Kasumi-1 (cell line): ENCODE measurements at places on chromosomes 16 and 17.

DNA sequence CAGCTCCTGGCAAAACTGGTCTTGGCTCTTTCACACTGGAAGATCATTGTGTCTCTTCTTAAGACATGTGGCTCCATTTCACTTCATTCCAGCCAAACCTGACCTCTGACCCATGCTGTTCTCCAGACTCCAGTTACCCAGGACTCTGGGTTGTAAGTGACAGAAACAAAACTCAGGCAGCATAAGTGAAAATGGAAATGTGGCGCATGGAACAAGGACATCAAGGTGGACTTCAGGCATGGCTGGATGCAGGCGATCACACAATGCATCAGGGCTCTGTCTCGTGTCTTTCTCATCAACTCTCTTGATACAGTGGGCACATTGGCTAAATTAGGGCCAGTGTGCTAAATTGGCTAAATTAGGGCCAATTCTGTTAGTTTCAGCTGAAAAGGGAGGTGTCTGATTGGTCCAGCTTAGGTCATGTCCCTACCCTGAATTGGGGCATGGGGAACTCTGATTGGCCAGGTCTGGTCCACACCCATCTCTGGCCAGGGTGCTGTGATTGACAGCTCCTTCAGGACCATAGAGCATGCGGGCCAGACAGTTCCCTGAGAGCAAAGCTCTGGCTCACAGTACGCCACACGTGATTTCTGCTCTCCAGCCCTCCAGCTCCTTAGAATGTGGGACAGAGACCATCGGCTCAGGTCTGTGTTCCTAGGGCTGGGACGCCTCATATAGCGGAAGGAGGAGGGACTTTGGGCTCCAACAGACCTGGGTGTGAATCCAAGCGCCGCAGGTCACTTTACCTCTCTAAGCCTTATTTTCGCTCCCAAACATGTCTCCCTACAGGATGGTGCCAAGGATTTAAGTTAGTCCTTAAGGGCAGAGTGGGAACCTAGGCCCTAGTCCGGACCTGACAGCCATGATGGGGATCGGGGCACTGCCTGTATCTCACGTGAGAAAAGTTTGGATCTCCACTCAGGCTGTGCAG, 17.5 kb downstream of the SOCS1 start:
- no peak for DNase-seq

GRCh38 chr16:67030221-67030962, 1.4 kb downstream of the CBFB start:
- DNase-seq: no peak

DNA sequence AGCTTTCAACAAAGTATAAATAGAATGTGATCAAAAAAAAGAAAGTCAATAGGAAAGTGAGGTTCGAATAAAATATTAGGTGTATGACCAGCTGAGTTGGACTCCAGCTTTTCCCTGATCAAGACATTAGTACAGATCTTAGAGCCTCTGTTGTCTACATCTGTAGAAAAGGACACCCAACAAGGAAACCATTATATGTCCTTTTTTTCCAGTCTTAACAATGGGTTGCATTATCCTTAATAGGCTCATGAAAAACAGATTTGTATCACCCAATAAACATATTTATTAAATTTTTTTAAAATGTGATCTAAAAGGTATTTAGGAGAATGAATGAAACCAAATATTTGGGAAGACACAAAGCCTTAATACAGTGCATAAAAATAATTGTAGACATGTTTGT, 18.1 kb downstream of the ABCA6 start:
- DNase-seq: no peak

DNA sequence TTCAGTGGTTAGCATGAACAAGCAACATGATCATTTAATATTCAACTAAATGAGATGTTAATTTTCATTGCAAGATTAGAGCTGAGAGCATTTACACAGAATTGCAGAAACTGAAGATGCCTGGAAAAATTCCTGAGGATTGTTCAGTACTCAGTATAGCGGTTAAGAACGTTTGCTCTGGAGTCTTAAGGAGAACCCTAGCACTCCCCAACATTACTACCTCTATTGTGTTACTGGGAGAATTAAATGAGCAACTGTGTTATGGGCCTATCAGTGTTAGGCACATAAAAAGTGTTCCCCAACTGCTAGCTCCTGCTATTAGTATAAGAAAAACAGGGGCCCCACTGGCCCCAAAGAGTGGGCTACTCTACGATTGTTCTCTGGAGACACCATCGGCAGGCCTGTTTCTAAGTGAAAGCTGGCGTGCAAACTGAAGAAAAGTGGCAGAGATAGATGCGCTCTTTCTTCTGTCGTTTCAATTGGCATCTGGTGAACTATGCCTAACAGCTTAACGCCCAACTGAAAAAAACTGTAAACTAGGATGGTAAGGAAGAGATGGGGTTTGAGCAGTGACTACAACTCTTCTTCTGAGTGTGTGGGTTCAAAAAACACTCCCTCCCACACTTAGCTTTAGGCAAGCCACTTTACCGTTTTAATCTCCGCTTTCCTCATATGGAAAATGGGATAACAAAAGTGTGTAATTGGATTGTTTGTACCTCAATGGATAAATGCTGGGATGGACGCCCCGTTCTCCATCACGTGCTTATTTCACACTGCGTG, 1.3 kb downstream of the CDR2 start:
- no peak for DNase-seq

- DNase-seq: no peak
These were observed 597.4 kb downstream of the MAF start for GRCh38 chr16:79003026-79003609.

DNA sequence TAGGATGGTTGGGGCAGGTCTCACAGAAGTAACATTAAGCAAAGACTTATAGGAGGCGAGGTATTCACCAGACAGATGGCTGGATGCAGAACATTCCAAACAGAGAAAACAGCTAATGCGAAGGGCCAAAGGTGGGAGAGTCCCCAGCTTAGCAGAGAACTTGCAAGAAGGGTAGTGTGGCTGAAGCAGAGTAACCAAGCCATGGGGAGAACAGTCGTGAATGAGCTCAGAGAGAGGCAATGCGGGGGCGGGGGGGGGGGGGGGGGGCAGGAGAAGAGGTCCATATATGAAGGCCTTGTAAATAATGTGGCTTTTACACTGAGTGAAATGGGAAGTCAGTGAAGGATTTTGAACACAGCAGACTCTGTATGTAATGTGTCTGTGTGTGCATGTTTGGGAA, 81.3 kb downstream of the SMG6 start:
- DNase-seq: no peak

GRCh38 chr17:34220752-34221395, 34.2 kb upstream of the CCL2 start:
- DNase-seq: no peak

- DNase-seq: no peak
These were observed 23.3 kb upstream of the STH start for GRCh38 chr17:45975640-45976295.

DNA sequence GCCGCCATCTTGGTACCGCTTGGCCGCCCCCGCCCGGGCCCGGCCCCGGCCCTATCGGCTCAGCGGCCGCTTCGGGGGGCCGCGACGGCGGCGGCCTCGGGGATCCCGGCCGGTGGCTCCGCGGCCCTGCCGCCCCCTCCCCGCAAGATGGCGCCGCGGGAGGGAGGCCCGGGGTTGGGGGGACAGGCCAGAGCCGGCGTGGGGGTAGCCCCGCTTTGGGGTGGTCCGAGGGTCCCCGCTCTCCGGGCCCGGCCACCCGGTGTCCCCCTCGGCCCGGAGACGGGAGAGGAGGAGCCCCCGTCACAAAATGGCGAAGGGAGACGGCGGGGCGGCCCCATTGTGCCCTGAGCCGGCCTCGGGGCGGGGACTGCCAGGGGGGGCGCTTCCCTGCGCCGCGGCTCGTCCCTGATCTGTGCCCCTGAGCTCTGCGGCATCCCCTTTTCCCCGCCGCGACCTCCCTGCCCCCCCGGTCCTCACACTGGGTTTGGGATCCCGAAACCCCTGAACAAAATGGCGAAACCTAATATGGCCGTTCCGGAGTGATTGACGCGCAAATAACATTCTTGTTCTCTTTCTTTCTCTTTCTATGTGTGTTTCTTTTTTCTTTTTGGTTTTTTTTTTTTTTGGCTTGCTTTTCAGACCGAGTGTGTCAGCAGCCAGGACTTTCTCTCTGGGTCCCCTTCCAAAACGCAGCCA, 986 bp downstream of the HAPSTR1 start:
- DNase-seq: no peak

GRCh38 chr17:68569346-68569745, 31.8 kb downstream of the FAM20A start:
- no peak for DNase-seq

DNA sequence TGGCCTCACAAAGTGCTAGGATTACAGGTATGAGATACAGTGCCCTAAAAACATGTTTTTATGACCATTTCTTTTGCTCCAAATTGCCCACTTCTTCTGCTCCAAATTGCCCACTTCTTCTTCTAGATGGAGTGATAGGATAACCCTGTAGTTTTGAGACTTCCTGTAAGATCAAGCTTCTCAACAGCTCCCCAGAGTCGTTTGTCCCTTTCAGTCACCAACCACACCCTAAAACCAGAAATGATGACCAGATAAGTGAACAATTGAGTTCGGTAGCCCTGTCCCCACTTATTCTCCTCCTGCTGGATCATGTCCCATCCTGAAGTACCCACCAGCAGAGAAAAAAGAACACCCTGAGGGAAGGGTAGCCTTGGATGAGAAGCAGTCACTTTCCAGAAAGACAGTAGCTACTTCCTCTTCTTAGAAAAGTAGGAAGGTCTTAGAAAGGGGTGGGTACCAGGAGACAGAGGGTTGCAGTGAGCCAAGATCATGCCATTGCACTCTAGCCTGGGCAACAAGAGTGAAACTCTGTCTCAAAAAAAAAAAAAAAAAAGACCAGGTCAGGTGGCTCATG, 2.5 kb downstream of the ODAD4 start:
- peak; percentile 70 for DNase-seq

GRCh38 chr17:49180303-49180702, 30.1 kb downstream of the GNGT2 start:
- DNase-seq: peak; percentile 70
